Bone marrow (tissue), 2 donors: ENCODE measurements at places on chromosomes 12 and 14.
A peak's percentile ranks its signal among the peaks of the same experiment; 100 is the strongest.

GRCh38 chr12:131853832-131854797, 25.9 kb downstream of the MMP17 start:
- no peak for DNase-seq

- DNase-seq: no peak
Measured at GRCh38 chr12:128830505-128830893, 6.7 kb upstream of the SLC15A4 start.

- DNase-seq: no peak
Measured at GRCh38 chr14:93648440-93649168, 139.7 kb downstream of the PRIMA1 start.

DNA sequence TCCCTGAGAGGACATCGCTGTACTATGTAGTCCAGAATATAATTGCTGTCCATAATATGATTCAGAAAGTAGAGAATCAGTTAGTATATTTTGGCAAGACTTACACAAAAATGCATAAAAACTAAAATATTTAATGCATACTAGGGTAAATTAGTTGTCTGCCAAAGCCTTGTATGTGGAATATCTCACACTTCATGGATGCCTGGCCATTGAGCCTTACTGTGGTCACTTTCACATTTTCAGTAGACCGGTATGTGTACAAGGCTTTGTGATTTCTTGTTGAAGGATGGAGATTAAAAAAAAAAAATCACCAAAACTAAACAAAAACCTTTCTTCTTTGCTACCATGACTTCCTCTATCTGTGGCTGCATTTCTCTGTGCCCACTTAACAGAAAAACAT, 197.3 kb upstream of the DDHD1 start:
- DNase-seq: no peak

GRCh38 chr14:48937541-48938195, 648.5 kb downstream of the RPS29 start:
- no peak for DNase-seq

DNA sequence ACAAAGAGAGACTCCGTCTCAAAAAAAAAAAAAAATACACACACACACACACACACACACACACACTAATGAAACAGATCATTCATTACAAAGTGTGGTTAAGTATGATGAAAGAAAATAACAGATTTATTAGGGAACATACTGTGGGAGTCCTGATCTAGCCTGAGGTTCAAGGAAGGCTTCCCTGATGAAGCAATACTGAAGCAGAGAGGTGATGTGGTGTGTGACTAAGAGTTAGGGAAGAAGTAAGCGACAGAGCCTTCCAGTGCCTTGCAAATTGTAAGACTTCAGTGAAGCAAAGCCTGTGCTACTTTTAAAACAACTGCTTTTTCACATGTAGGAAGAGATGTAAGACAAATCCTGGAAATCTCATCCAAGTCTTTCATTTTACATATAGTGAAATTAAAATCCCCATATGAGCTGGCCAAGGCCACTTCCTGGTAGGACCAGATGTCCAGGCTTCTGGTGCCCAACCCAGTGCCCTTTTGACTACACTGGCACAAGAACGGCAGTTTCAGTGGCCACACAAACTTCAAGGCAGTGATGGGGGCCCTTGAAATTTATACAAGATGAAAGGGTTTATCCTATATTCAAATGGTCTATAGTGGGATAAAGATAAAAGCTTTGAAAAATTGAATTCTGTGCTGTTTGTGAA, 86.2 kb downstream of the STON2 start:
- DNase-seq: no peak

DNA sequence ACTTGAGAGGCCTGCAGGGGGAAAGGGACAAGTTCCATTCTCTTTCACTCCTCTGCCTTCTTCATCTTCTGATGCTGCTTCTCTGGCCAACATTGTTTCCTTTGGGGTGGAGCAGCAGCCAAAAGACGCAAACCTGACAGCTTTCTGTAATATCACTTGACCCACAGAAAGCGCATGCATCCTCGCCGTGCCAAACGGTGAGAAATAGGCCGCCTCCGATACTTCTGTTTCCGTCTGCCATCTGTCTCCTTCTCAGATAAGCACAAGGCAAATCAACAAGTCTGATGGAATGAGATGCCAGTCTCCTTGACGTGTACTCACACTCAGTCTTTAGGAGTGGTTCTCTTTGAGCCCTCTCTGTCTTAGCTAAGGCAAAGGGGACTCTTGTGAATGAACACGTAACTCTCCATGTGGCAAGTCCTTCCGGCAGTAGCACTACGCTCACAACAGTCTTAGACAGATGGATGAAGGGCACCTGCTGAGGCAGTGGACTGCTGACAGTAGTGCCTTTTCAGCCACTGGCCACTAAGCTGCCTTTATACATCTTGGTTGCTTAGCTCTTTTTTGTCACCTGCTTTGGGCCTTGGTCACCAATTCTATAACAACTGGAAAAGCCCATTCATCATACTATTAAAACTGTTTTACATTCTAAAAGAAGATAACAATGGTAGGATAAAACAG, 214.1 kb downstream of the FBXL14 start:
- DNase-seq: no peak

GRCh38 chr12:125684968-125685790, 619.9 kb downstream of the AACS start:
- no peak for DNase-seq

DNA sequence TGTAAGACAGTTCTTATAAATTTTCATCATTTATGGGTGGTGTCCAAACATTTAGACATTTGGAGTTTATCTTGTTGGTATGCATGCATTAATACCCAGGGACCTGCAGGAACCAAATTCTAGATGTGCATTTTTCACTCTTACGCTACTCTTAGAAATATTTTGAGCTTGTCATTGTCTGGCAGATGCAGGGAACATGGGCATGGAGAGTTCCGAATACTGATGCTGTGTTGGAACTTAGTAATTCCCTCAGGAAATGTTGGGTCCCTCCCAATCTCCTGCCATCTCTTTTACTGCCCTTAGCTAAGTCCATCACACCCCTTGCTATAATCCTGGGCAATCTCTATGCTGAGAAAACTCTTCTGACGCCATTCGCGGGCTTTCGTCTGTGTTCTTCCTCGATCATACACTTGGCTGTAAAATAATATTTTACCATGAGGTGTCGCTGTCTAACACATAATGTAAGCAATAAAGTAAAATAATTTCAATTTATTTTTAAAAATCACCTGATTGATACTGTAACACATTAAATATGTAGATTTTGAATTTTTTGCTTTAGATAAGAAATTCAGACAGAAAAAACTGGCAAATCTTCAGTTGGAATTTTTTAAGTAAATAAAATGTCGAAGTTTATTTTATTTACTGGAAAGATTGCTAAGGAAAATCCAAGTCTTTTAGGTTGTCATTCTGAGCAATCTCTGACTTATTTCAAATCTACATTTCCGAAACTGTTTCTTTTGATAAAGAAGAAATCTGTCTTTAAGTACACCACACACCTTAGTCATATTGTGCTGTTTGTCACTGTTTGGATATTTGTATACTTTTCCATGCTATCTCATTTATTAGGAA, 304.1 kb upstream of the SSTR1 start:
- DNase-seq: no peak

GRCh38 chr14:68846466-68846865, 53.6 kb upstream of the ZFP36L1 start:
- DNase-seq: no peak

GRCh38 chr12:68420225-68421010, 88.3 kb upstream of the MDM1 start:
- no peak for DNase-seq

- no peak for DNase-seq
Measured at GRCh38 chr12:25107920-25108319, 87.0 kb downstream of the DNAI7 start.

- no peak for DNase-seq
Measured at GRCh38 chr12:112424126-112424525, 5.4 kb downstream of the PTPN11 start.

DNA sequence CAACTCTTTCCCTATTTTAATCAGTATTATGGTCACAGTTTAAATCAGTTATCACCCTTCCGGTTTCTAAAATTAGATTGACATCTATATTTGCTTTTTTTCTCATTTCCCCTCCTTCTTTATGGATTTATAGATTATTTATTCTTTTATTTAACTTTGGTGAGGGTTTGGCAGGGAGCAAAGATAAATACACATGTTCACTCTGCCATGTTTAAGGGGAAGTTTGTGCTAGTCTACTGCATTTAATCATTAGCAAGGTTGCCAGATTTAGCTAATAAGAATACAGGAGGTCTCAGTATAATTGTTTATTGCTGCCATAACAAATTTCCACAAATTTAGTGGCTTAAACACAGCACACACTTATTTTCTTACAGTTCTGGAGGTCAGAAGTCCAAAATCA, 204.0 kb upstream of the BTG1 start:
- DNase-seq: no peak

DNA sequence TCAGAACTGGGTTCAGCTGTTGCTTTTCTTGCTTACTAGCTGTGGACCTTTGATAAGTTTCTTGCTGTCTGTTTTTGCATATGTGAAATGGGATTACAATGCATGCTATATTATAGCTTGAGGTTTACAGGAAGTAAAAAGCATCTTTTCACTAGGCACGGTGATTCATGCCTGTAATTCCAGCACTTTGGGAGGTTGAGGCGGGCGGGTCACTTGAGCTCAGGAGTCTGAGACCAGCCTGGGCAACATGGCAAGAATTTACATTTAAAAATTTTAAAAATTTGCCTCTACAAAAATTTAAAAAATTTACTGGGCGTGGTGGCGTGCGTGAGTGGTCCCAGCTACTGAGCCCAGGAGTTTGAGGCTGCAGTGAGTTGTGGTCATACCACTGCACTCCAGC, 42.0 kb downstream of the CALM1 start:
- DNase-seq: no peak

- no peak for DNase-seq
Measured at GRCh38 chr14:26528415-26529182, 69.2 kb downstream of the NOVA1 start.

- DNase-seq: no peak
Measured at GRCh38 chr12:99870085-99870484, 114.7 kb downstream of the ANKS1B start.

- peak; percentile 42 for DNase-seq
Measured at GRCh38 chr14:50943943-50944646, at the start of gene PYGL. PYGL (minus strand) TSS chr14:50944483; CDS start chr14:50944403, 80 bp downstream.

GRCh38 chr12:17015501-17015900, 409.5 kb upstream of the LMO3 start:
- no peak for DNase-seq

DNA sequence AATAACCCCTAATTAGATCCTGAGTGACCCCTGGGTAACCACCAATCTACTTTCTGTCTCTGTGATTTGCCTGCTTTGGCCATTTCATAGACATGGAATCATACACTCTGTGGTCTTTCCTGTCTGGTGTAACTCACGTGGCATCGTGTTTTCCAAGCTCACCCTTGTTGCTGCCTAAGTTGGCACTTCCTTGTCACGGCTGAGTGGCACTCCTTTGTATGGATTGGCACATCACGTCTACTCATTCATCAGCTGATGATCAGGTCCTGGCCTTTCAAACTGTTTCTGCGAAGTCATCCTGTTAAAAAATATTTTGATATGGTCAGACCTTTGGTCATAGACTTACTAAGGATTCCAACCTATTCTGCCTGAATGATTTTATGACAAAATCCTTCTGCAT, 87.7 kb downstream of the GLT1D1 start:
- DNase-seq: no peak

DNA sequence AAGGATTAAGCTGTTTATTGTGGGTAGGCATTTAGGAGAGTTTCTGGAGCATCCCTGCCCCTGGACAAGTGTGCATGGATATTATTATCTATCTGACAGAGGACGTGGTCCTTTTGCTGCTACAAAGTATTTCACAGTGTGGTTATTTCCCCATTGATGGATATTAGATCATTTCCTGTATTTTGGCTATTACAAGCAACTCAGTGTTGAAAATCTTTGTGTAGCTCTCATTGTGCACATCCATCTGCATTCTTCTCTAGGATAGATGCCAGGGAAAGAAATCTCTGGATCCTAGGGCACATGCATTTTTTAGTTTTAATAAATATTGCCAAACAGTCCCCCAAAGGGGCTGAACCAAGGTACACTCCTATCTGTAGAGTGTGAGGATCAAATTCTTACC, 154.3 kb upstream of the SRRM4 start:
- no peak for DNase-seq

DNA sequence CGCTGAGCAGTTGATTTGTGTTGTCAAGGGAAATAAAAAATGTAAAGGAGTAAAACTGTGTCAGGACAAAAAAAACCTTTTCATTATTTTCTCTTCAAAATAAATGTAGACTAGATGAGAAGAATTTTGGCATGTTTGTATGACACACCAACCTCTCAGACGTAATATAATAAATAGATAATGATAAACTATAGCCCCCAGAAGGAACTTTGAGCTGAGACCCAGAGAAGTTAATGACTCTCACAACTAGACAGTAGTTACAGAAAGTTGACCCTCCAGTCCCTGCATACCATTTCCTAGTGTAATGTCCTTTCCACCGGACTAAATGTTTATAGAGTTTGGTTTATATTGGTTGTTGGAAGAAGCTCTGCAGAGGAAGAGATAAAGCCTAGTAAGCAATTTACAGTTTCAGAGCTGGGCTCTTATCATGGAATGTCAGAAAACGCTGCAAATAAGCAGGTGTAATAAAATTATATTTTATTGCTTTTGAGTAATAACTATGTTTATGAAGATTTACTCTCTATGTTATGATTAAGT, 97.3 kb downstream of the TRHDE start:
- DNase-seq: no peak

DNA sequence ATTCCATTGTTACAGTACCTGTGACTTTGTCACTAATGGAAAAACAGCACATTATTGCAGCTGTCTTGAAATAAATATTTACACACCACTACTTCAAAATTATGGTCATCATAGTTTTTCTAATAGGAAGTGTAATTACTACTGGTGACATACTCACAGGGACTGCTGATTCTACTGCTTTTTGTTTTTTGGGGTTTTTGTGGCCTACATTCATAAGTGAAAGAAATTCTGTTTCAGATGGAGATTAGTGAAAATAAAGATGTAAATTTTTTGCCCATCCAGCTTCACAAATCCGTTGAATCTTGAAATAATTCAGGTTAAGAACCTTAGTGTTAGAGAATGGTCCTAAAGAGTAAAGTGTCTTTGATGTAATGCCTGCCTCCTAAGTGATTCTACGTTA, 17.5 kb downstream of the KNTC1 start:
- DNase-seq: no peak

- DNase-seq: no peak
Measured at GRCh38 chr14:79100578-79100977, 930.4 kb downstream of the NRXN3 start.

- DNase-seq: no peak
Measured at GRCh38 chr12:14714437-14714836, 18.0 kb upstream of the GUCY2C start.

- DNase-seq: no peak
Measured at GRCh38 chr14:69266572-69267345, 6.8 kb downstream of the GALNT16 start.

DNA sequence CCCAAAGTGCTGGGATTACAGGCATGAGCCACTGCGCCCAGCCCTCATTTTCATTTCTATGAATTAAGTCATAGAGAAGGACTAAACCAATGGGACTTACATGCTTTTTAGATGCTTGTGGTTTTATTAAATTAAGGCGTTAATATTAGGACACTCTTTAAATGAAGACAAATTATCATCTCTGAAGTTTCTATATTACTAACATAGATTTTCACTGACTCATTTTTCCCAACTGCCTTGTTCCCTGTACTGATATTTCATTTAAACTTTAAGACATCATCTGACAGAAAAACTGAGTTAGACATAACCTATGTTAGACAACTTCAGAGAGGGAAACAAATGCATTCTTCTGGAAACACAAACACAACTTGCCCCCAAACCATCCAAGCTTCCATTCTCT, 99.8 kb downstream of the BTG1 start:
- DNase-seq: no peak
